ENCODE measurements at places on chromosomes 3 and 15.
A peak's percentile ranks its signal among the peaks of the same experiment; 100 is the strongest.

DNA sequence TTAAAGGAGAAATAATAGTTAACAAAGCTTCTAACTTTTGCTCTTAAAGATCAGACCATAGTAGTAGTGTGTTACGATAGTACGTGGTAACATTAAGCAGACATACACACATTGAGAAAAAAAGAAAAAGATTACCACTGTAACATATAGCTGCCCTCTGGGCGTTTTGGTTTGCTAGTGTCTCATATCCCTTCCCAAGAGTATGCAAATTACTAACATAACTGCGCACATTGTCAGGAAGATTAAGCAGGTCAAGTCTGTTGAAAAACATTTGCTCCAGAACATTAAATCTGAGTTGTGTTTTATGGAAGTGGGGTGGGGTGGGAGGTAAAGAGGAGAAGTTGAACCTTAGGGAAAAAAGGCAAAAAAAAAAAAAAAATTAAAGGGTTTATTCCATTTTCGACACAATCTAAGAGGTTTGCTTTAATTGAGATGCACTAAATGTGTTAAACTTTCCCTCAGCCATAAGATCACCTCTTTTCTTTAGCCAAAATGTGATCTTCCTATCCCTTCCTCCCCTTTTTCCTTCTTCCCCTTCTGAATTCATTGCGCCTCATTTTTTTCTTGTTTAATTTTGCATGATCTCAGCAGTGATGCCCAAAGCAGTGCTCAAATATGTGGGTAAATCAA is 1.5 kb upstream of the LRIG1 start:
- DNase-seq: no peak

DNA sequence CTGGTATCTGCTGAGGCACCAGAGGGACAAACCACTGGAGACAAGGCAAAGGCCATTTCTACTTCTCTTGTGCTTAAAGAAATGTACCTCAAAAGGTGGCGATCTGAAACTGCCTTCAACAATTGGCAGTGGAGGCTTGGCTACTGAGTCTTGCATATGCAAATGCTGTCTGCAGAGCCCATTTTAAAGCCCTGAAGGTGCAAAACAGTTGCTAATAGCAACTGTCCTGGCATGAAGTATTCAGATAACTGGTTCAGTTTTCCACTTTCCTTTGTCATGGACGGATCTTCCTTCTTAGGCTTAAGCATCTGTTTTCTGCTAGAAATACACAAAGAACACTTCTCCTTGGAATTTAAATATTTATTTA is 71.4 kb upstream of the PSMD6 start:
- no peak for DNase-seq

GRCh38 chr3:187679638-187680396 is 9.6 kb upstream of the SST start:
- peak; percentile 7 for DNase-seq

DNA sequence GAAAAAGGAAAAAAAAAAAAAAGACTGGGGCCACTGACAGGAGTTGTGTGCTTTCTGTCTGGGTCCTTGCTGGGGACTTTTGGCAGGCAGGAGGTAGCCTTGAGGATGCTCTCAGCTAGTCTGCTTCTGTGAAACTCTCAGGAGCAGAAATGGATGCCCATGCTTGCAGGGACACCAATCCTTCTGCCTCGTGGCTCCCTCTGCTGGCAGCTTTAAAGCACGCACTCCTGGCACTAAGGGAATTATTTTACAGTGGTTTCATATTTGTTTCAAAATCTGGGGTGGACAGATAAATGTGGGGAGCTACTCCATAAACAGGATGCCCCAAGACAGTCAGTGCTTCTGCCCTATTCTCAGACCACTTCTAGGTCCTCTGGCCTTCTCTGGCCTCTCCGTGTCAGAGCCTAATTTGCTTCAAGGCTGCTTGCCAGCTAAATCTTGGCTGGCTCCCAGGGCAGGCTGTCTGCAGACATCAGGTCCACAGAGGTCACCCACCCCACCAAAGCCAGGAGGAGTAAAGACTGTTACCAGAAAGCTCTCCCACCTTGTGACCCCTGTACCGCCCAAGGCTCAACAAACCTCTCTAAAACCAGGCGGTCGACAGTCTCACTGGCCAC is 17.1 kb downstream of the TRAIP start:
- DNase-seq: peak; percentile 55

DNA sequence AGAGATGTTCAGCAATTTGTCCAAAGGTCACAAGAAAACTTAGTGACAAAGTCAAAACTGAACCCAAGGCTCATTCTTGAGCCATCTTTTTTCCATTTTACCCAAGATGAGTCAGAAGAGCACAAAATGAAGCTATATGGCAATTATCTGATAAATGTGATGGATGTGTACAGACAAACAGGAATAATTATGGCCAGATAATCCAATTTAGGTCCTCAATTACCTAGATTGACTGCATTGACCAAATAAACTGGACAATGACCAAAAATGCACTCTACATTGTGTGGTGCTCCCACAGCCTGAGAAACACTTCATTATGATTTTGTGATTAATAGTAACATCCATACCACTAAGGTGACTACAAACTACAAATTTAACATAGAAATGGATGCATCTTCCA is 1105.8 kb downstream of the IGSF11 start:
- no peak for DNase-seq

- DNase-seq: no peak
These were observed 38.1 kb downstream of the TRAK1 start for GRCh38 chr3:42129014-42129953.

GRCh38 chr3:42709621-42710020 is 7.0 kb upstream of the HHATL start:
- no peak for DNase-seq

DNA sequence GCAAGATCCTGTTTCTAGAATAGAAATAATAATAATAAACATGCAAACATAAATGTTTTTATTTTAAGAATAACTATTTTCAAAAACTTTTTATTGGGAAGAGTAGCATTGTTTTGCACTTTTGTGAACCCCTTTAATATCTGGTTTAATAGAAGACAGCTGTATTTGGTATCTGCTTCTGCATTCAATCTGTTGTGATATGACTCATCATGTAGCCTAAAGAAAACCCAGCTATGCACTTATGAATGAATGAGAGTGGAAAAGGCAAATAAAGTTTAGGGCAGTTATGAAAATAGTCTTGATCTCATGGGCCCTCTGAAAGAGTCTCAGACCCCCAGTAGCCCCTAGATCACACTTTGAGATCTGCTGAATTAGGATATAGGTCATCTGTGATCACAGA is 100.4 kb upstream of the PPP2R3A start:
- DNase-seq: no peak

- DNase-seq: no peak
These were observed 106.9 kb downstream of the ULK4 start for GRCh38 chr3:41854956-41855355.

DNA sequence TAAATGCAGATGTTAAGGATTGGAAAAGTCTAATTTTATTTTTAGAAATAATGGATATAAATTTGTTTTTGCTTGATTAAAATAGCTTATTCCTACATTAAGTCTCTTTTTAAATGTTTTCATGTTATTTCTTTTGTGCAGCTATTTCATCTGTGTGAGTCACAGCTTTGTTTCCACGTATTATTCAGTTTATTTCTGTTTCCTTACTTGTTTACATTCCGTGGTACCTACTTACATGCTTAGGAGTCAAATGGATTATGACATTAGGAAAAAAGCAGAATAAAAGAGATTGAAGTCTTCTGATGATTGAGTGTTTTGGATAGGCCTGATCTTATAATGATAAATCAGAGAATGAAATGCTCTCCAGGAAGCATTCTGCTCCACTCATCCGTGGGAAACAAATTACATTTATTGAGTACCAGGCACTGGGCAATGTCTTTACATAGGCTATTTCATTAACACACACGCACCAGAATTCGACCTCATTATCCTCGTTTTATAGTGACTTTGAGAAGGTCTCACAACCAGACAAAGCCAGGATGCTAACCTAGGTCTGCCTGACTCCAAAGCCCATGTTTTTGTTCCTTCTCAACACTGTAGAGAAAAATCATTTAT is 38.1 kb upstream of the RASA2 start:
- no peak for DNase-seq

GRCh38 chr3:115788921-115789470 is 165.7 kb downstream of the GAP43 start:
- DNase-seq: no peak

DNA sequence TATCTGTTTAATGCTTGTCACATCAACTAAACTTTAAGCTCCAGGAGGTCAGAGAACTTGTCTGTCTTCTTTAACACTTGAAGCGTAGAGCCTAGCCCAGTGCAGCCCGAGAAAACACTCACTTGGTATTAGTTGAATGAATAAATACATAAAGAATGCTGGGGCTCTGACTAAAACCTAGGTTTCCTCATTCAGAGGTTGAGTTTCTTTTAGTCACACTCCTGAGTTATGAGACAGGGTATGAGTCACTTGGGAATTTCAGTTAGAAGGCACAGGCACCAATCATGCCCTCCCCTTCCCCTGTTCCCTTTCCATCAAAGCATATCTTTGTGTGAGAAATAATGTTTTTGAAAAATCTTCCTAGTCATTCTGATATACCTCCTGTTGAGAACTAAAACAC is 589.8 kb upstream of the DPPA4 start:
- DNase-seq: no peak

DNA sequence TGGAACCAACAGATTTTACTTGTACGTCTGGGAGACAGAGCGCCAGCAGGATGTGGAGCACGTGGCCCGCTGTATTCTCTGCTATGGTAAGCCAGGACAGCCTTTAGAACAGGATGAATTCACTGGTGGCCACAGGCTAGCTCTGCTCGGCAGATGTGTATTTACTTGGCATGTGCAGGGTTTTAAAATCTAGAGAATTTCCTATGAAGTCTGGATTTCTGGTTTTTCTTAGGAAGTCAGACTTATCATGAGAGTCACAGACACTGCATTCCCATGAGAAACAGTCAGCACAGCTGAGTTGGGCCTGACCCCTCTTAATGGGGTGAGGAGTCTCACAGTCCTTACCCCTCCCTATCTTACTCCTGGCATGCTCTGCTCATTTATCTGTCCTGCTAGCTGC is 84.6 kb upstream of the COL6A5 start:
- DNase-seq: no peak

- no peak for DNase-seq
These were observed 384.4 kb downstream of the OCA2 start for GRCh38 chr15:27714675-27715074.

GRCh38 chr3:88879905-88880304 is 227.5 kb upstream of the EPHA3 start:
- DNase-seq: no peak

DNA sequence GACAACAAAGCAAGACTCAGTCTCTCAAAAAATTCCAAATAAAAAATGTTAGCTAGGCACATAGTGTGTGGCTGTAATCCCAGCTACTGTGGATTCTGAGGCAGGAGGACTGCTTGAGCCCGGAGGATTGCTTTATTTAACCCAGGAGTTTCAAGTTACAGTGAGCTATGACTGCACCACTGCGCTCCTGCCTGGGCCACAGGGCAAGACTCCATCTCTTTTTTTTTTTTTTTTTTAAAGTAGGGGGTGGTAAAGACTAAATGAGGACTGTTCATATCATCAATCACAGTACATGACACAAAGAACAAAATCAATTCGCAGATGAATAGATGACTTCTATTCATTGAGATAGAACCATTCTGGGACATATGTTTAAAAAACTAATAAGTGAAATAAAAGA is 48.1 kb downstream of the ACAP2 start:
- DNase-seq: no peak

Measured in activated CD8-positive, alpha-beta memory T cell treated with anti-CD3 and anti-CD28 coated beads for 4 hours (primary cell).